Renal cortical epithelial cell (primary cell): ENCODE measurements at places on chromosomes 7 and 10. TPM values are rescaled to one million over a fixed set of nuclear protein-coding genes. Genes with fewer than 3 reads are reported as not detected.
A peak's percentile ranks its signal among the peaks of the same experiment; 100 is the strongest.

LIPF gene
- not detected in 2 replicates for total RNA-seq

DNA sequence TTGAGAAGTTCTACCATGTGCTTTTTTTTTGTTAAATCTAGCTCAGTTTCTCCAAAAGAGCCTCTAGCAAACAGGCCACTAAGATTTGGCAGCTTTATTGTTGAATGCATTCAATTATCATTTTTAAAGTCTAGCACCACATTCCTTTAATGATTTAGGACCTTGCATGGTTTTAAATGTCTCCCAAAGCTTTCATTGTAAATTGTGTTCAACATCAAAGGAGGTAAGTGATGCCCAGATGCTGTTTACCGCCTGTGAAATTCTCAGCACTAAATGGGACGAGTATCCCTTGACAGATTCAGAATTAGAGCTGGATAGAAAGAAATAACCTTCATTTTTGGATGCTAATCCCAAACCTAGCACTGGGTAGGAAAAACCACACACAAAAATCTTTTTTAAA is 112.1 kb upstream of the FAM204A start:
- no peak for DNase-seq

GRCh38 chr10:118804262-118804773 is 49.5 kb upstream of the CACUL1 start:
- DNase-seq: no peak

GLI3 gene
- 0.35 and 1.6 TPM in 2 replicates for total RNA-seq

- DNase-seq: no peak
Observed at GRCh38 chr7:102396710-102397019, 502 bp downstream of the PRKRIP1 start.

PRSS37 gene
- total RNA-seq: not detected in 2 replicates

DNA sequence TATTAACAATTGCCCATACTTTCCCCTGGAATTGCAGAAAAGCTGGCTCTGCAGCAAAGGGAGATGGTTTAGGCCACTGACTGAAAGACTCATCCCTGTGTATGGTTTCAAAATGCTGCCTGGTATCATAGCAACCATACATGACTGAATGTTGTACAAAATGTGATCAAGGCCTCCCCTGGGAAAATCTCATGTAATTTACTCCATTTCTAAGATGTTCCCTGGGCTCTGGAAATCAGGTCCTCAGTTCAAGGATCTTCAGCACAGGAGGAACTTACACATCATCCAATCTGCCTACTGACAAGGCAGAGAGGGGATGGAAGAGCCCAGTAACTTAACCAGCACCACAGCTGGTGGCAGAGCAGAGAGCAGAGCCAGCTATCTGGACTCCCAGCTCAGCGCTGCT is 111.8 kb downstream of the JAZF1 start:
- DNase-seq: peak; percentile 32

SPACDR gene
- total RNA-seq: not detected in 2 replicates

- no peak for DNase-seq
Observed at GRCh38 chr7:28800150-28800549, 158.0 kb downstream of the TRIL start.

DNA sequence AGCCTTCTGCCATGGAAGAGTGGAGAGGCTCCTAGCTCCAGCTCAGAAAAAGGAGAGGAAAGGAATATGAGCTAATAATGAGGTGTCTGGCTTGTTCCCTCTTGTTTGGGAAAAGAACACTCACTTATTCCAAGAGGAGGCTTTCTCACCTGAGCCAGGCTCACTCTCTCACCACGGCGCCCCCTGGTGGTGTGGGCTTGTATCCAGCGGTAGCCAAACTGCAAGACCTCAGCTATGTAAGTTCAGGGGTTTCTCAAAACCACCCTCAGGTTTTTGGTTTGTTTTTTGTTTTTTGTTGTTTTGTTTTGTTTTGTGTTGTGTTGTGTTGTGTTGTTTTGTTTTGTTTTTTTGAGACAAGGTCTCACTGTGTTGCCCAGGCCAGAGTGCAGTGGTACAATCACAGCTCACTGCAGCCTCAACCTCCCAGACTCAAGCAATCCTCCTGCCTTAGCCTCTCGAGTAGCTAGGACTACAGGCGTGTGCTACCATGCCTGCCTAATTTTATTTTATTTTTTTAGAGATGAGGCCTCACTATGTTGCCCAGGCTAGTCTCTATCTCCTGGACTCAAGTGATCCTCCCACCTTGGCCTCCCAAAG is 124.0 kb downstream of the TMEM130 start:
- DNase-seq: peak; percentile 4

GRM8 gene
- total RNA-seq: 0.70 TPM in 1 of 2 replicates, not detected in the other

- peak; percentile 98 for DNase-seq
Observed at GRCh38 chr7:16668049-16668858, 22.3 kb downstream of the BZW2 start.

DNA sequence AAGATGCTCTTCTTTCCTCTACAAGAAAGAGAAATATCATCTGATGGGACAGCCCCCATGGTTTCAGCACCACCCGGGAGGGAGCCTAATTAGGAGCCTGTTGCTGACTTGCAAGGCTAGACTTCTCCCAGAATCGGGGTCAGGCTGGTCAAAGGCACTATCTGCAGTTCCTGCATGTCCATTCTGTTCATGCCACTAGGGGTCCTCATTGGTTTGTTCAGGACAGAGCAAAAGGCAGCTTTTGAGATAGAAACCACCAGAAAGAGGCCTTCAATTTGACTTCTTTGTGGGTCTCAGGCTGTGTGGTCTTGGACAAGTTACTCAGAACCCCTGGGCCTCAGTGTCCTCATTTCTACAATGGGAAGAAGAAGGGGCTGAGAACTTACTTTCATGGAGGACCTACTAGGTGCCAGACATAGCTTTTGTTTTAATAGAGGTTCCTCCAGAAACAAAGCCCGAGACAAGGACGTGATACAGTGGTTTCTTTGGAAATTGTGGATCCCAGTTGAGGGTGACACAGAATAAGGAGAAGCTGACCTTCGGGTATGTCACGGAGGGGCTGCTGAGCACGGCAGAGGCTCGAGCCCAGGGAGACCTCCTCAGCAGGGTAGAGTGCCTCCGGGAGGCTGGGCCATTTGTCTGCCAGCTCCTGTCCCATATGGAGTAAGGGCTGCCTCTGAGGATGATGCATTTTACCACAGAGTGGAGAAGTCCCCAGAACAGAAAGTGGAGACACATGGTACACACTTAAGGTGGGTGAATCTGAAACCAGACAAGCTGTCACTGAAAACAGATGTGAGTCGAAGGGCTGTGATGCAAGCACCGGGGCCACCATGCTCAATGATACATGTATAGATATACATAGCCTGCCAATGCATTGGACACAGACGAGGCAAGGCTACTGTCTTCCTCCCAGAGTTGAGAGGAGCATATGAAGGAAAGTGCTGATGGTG is 33.1 kb upstream of the NEUROD6 start:
- peak; percentile 49 for DNase-seq

GRCh38 chr10:75606203-75606779 is 174.9 kb downstream of the LRMDA start:
- DNase-seq: peak; percentile 82

EVX1 gene
- not detected in 2 replicates for total RNA-seq

ITPRID1 gene
- total RNA-seq: not detected in 2 replicates

KCNIP2 gene
- total RNA-seq: 0.35 TPM in 1 of 2 replicates, not detected in the other
